ENCODE measurements at places on chromosomes 5 and 9. TPM values are rescaled to one million over a fixed set of nuclear protein-coding genes. Genes with fewer than 3 reads are reported as not detected.

GRCh38 chr5:132096904-132097303 lies 23.3 kb downstream of the CSF2 start:
- peak; percentile 19 for DNase-seq

GRCh38 chr9:99199938-99200539 lies 21.7 kb downstream of the ALG2 start:
- no peak for DNase-seq

- DNase-seq, result no peak
Measured at GRCh38 chr5:100446879-100447430, 88.2 kb upstream of the FAM174A start.

- DNase-seq, result no peak
Measured at GRCh38 chr9:79264511-79265355, 307.0 kb upstream of the TLE4 start.

DNA sequence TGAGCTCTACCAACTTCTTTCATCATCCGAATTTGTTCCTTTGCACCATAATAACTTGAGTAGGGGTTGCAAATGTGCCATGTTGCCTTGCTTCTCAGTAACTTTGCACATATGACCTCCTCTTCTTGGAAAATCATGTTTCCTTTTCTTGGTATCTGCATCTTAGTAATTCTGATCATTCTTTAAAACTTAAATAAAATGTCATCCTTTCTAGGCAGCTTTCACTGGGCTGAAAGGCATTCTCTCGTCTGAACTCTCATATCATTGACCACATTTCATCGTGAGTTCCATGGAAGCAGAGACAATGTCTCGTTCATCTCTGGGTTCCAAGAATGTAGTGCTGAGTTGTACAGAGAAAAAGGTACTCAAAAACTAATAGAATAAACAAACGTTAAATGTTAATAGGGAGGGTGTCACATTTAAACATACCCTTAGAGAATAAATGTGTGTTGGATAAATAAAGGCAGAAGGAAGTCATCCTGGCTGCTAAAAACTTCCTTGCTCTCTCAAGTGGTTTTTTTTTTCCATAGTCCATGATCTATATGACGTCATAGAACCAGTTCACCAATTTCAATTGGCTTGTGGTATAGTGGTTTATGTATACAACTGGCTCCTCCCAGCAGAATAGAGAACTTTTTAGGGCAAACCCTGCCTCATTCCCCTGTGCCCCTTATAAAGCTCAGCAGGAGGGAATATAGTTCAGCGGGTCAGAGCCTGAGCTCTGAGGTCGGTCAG lies 218.1 kb upstream of the TRIM32 start:
- DNase-seq, result no peak

GRCh38 chr9:99134893-99135341 lies 30.0 kb downstream of the TGFBR1 start:
- no peak for DNase-seq

The SLC23A1 gene
- 0.38 TPM for total RNA-seq

The PDGFRB gene
- 5.4 TPM for total RNA-seq

The CARD9 gene
- 0.38 TPM for total RNA-seq

The FBP1 gene
- 0.95 TPM for total RNA-seq
